ENCODE measurements at places on chromosomes 4 and X. TPM values are rescaled to one million over a fixed set of nuclear protein-coding genes. Genes with fewer than 3 reads are reported as not detected.

The TSPAN5 gene
- total RNA-seq, result 19.1 TPM

GRCh38 chrX:87901060-87901459 lies 383.5 kb downstream of the KLHL4 start:
- DNase-seq, result no peak

The FAM47E gene
- total RNA-seq, result 2.5 TPM

GRCh38 chr4:147772459-147772969 lies 40.6 kb downstream of the ARHGAP10 start:
- no peak for DNase-seq

GRCh38 chr4:88028946-88029345 lies 21.5 kb downstream of the PKD2 start:
- DNase-seq, result no peak

The IL9R gene
- not detected for total RNA-seq

DNA sequence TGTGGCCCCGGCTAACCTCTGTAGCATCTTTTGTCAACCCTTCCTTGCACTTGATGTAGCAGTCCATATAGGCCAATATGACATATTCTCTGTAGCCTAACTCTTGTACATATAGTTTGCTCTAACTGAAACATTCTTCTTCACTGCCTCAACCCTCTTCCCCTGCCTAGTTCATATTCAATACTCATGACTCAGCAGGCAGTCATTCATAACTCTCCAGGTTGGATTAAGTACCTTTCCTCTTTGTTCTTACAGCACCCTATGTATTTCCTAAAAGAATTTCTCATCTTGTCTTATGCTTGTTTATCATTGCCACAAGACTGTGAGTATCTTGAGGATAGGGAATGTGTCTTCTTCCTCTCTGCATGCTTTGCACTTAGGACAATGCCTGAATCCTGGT lies 76.9 kb downstream of the TMLHE start:
- DNase-seq, result no peak

- no peak for DNase-seq
These were observed 95.8 kb upstream of the EGFL6 start for GRCh38 chrX:13473442-13474163.

DNA sequence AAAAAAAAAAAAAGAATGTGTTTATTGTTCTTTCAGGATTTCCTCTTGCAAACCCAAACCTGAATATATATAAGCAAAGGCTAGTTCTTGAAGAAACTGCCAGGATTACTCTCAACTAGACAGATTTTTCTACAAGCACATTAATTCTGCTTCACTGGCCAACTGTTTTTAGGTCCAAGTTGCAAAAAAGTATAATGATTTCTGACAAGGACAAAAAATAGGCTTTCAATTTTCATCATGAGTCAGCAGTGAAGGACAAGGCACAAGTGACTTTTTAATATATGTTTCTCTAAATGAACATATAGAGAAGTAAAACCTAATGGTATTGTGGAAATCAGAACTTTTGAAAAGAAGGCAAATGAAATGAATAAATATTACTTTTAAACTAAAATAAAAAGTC lies 73.7 kb downstream of the ELOVL6 start:
- no peak for DNase-seq

The PABPC5 gene
- 4.3 TPM for total RNA-seq

DNA sequence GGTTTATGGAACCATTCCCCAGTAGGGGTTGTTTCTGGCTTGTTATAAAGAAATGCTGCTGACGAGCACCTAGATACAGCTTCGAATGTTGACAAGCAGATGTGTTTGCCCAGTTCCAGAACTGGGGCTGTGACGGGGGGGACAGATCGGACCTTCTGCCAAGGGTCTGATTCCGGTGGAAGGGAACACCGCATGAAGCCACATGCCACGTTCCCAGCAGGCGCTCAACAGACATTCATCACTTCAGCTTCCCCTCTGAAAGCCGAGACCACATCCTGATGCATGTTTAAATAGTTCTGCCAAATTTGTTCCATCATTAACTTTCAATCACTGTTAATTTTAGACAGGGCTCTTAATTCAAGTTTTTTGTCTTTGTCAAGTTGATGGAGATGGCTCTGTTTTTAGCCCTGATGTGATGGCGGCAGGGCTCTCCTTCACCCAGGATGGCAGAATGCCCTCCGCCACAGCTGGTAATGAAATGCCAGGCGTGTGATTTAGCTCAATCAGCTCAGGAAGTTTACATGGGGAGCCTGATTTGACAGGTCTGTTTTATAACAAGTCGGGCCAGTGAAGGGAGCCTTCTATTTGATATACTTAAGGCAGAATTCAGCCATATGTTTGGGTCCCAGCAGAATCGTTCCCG lies 57.4 kb downstream of the PSAPL1 start:
- DNase-seq, result no peak

GRCh38 chr4:107740950-107741701 lies 21.1 kb upstream of the PAPSS1 start:
- DNase-seq, result peak; percentile 80

- DNase-seq, result no peak
These were observed 17.1 kb upstream of the PCDH10 start for GRCh38 chr4:133131829-133132460.

DNA sequence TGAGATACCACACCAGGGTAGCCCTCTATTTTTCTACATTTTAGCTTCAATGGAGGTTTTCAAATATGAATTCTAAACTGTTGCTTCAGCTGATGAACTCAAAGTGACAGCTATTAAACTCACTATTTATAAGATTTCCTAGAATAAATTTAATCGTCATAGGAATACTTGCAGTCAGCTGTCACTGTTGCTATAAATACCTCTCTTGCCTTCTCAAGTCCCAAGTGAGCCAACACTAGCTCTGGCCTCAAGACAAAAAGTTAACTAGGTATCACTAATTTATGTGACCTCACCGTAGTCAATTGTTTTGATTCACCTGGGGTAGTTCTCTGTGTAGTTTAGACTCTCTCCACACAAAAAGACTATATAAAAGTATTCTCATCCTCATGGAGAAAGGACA lies 34.3 kb upstream of the PROM1 start:
- DNase-seq, result no peak

The HTRA3 gene
- total RNA-seq, result 23.7 TPM

The IL13RA2 gene
- total RNA-seq, result 1.5 TPM

- DNase-seq, result no peak
These were observed 214.4 kb upstream of the KLF3 start for GRCh38 chr4:38449506-38450174.

Data from sciatic nerve (tissue), 2 donors.